ENCODE measurements at places on chromosomes 2 and 18. TPM values are rescaled to one million over a fixed set of nuclear protein-coding genes. Genes with fewer than 3 reads are reported as not detected.

DNA sequence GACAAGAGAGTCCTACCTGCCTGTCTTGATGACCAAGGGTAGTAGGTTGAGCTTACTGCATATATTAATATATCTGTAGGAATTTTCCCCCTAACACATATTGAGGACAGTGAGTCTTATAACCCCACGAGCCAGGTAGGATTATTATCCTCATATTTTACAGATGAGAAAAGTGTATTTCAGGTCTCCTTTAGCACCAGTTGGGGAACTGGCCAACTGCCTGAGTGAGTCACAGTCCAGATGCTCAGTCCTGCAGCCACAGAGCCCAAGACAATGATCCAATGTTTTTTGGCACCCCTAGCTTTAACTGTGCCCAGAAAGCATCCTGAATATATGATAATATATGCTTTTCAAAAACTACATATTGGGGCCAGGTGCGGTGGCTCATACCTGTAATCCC, 30.8 kb upstream of the GLS start:
- peaks cover 18% of the 10 kb centered on the region for H3K4me1 ChIP-seq
- H3K27ac ChIP-seq = peak overlapping the region; percentile 10
- H3K27me3 ChIP-seq = no peaks in the 10 kb centered on the region
- no peak for DNase-seq
- no peaks in the 10 kb centered on the region for H3K36me3 ChIP-seq
- no peak overlapping the region for H3K4me3 ChIP-seq

- no peaks in the 10 kb centered on the region for H3K27me3 ChIP-seq
- H3K4me1 ChIP-seq = no peaks in the 10 kb centered on the region
- H3K36me3 ChIP-seq = no peaks in the 10 kb centered on the region
- no peak overlapping the region for H3K4me3 ChIP-seq
- no peak for DNase-seq
Measured at GRCh38 chr2:200653021-200653420, 67.2 kb downstream of the AOX1 start.

GRCh38 chr2:171726847-171727450, 39.7 kb downstream of the DYNC1I2 start:
- H3K4me3 ChIP-seq = no peak overlapping the region
- peaks cover 39% of the 10 kb centered on the region for H3K36me3 ChIP-seq
- no peaks in the 10 kb centered on the region for H3K27me3 ChIP-seq
- peak overlapping the region; percentile 36 for H3K27ac ChIP-seq
- H3K4me1 ChIP-seq = peaks cover 16% of the 10 kb centered on the region

- no peak for DNase-seq
- H3K4me3 ChIP-seq = no peak overlapping the region
- H3K4me1 ChIP-seq = peaks cover 13% of the 10 kb centered on the region
- H3K36me3 ChIP-seq = no peaks in the 10 kb centered on the region
- H3K27ac ChIP-seq = no peak overlapping the region
Measured at GRCh38 chr2:12261986-12262680, 454.6 kb upstream of the TRIB2 start.

GRCh38 chr18:77208964-77209363, 40.7 kb upstream of the GALR1 start:
- H3K4me1 ChIP-seq = peaks cover 48% of the 10 kb centered on the region
- peak overlapping the region; percentile 34 for H3K4me3 ChIP-seq
- peak overlapping the region; percentile 91 for H3K27ac ChIP-seq

Gene LBX2
- 1.0 TPM for total RNA-seq

Gene RNASEH1
- total RNA-seq = 25.5 TPM

Gene ELOA2
- total RNA-seq = not detected

Gene PPP1R1C
- total RNA-seq = 1.5 TPM

Gene POTEE
- total RNA-seq = not detected
